Right lobe of liver (tissue), 6 donors: ENCODE measurements at places on chromosomes 13 and 19.
A peak's percentile ranks its signal among the peaks of the same experiment; 100 is the strongest.

GRCh38 chr13:113794764-113795173 is 35.7 kb downstream of the TMEM255B start:
- DNase-seq = no peak

DNA sequence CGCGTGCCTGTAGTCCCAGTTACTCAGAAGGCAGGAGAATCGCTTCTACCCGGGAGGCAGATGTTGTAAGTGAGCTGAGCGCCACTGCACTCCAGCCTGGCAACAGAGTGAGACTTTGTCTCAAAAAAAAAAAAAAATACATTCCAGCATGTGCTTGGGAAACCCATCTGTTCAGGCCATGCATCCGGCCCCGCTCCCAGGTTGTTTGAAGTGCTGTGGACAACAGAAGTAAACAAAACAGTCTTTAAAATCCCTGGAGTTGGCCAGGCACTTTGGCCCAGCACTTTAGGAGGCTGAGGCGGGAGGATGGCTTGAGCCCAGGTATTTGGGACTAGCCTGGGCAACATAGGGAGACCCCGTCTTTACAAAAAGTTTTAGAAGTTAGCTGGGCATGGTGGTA is 3.2 kb upstream of the PTPRS start:
- no peak for DNase-seq

DNA sequence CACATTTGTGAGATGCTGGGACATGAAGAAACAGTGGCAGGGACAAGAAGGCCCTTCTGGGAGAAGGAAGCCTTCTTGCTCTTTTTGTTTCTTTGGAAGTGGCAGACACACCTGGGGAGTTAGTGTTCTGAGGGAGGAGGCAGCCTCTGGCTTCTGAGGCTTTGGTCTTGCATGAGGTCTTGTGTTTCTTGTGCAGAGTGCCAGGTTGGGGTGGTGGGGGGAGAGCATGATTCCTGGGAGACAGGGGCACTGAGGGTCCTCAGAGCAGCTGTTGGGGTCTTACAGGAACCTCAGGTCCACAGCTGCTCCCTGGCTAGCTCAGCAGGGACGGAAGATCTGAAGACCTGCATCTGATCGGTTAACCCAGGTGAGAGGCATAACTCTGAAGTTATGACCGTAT is 167.5 kb upstream of the ZNF536 start:
- DNase-seq = no peak

GRCh38 chr19:45217193-45217956 is 27.8 kb downstream of the EXOC3L2 start:
- no peak for DNase-seq

DNA sequence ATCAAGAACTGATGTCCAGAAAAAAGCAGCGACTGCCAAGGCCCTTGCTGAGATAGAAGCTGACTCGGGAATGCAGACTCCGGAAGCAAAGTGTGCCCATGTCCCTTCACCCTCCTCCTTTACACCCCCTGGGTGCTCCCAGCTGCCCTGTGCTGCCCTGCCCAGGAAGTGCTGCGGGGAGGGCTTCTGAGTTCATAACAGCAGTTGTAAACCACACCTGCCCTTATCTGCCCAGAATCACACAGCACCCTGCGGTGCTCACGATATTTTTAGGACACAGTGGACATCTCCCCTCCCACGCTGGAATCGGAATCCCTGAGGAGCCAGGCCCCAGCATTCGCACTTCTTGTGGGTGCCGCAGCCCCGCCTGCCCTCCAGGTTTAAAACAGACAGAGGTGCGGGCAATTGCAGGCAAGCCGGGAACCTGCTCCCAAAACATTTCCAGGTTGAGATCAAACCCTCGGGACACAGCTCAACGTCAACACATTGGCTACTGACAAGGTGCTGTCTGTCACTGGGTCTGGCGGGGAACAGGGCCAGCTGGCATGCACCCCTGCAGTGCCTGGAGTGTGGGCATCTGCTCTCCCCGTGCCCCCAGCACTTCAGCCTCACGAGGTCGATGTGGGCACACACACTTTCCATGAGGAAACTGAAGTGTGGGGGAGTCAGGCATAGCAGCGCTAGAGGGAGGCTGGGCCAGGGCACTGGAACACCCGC is 36.8 kb downstream of the RAB20 start:
- DNase-seq = peak; percentile 95
